ENCODE measurements at places on chromosomes 7 and 10. TPM values are rescaled to one million over a fixed set of nuclear protein-coding genes. Genes with fewer than 3 reads are reported as not detected.

DNA sequence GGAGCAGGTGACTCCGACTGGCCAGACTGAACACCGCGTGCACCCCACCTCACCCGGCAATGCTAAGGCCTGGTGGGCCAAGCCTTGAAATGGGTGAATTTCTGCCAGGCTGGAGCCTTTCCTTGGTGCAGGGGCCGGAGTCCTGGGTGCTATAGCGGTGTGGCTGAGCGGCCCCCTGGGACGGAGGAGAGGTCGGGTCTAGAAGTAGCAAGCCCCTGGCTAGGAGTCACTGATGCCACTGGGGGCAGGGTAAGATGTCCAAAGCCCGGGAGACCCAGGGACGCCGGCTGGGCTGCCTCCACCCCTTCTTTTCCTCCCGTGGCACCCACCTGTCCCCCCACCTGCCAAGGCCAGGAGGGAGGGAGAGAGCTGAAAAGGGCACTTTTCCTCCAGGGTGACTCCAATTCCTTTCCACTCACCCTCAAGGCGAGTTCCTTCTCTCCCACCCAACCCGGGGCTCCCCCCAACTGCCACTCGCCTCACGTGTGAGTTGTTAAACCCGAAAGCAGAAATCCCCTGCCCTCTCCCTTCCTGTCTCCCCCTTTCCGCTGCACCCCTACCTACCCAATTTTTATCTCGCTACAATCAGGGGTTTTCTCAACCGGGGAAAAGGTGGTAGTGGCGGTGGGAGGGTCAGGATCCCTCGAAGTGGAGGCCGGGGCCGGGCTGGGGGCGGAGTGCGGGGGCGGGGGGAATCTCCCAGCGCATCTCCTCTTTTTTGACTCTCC lies 6.0 kb upstream of the GATA3 start:
- no peak for DNase-seq

- DNase-seq, result no peak
These were observed 21.9 kb downstream of the FRA10AC1 start for GRCh38 chr10:93680412-93681047.

DNA sequence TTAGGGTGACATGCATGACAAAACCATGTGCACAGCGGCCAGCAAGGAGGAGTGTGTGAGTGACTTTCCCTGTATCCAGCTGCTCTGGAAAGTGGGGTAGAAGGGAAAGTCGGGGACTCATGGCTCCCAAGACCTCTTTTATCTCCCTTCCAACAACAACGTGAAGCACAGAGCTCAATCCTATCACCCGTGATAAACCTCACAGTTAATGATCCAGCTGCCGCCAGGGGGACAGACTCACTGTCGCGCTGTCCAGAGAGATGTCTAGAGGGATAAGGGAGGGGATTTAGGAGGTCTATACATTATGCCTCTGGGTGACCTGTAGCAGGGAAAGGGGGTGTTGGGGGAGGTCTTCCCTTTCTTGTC lies 84.0 kb upstream of the SMNDC1 start:
- DNase-seq, result no peak

- no peak for DNase-seq
These were observed 58.7 kb upstream of the MYL10 start for GRCh38 chr7:101687791-101688182.

Gene LRRC17
- total RNA-seq, result 27.8 TPM

Gene SYT15B
- total RNA-seq, result 0.42 TPM

DNA sequence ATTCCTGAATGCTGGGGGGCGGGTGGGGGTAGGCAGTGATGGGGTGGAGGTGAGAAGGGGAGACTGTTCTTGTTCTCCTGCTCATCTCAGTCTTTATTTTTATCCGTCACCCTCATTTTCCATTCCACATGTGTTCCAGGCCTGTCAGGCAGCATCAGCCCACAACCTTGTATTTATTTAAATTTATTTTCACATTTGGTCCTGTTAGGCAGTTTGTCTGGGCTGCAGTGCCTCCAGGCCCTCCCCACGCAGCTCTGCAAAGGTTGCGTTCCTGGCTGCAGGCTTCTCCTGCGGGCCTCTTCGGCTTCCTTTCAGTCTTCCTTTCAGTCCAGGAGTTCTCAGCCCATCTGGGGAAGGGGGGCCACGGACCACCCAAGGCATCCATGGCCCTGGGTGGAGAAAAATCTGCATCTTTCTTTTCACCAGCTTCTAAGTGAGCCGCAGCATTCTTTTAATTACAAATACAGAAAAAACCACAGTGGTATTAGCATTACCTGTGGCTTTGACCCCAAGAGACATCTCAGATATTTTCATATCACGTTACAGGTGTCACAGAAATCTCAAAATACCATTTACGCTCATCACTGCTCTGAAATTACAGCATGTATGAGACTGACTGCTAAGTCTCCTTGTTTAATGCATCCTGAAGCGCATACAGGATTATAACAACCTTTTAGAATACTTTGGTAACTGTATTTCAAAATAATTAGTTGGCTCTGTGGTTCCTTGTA lies 94.0 kb downstream of the C10orf105 start:
- no peak for DNase-seq

DNA sequence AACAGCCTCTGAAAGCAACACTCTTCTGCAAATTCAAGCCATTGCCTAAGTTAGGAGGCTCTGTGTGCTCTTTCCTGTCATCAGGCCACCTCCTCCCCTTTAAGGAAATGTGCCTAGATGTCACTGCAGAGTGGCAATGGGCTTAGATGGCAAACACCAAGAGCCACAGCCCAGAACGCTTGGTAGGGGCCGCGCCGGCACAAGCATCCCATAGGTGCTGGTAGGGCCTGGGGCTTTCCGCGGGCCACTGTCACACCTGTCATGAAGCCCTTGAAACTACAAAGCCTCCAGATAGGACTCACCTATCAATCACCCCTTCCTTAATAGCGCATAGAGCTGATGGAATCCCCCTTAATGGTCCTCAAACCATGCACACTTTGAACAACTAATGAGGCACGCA lies 299.9 kb downstream of the GRID1 start:
- DNase-seq, result no peak

- no peak for DNase-seq
These were observed 110.8 kb downstream of the HIBADH start for GRCh38 chr7:27551803-27552400.

- DNase-seq, result no peak
These were observed 239.9 kb downstream of the GLI3 start for GRCh38 chr7:41997151-41997550.

GRCh38 chr10:63744060-63744941 lies 223.1 kb downstream of the REEP3 start:
- no peak for DNase-seq

DNA sequence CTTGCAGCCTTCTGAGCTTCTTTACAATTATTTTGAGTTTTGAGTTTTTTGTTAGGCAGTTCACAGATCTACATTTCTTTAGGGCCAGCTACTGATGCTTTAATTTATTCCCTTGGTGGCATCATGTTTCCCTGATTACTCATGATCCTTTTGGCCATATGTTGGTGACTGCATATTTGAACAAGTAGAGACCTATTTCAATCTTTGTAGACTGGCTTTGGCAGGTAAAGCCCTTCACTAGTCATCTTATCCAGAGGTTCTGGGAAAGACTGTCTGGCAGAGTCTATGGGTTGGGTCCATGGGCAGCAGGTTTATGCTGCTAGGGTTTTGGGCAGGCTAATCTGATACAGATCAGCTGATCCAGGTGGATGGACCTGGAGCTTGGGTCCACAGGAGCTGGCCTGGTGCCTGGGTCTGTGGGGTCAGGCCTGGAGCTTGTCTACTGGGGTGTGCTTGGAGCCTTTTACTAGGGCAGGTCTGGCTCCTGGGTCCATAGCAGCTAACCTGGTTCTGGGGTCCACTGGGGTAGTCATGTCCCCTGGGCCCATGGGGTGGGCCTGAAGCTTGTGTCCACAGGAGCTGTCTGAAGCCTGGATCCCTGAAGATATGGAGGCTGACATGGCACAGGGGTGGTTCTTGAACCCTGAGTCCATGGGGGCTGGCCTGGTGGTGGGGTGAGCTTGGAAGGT lies 72.7 kb downstream of the GPR85 start:
- DNase-seq, result no peak

- no peak for DNase-seq
These were observed 53.5 kb downstream of the ZNF467 start for GRCh38 chr7:149719912-149720335.

Measured in thymus (tissue), 14 donors.